Activated CD8-positive, alpha-beta memory T cell treated with anti-CD3 and anti-CD28 coated beads for 1 hour (primary cell): ENCODE measurements at places on chromosomes 4 and X.

DNA sequence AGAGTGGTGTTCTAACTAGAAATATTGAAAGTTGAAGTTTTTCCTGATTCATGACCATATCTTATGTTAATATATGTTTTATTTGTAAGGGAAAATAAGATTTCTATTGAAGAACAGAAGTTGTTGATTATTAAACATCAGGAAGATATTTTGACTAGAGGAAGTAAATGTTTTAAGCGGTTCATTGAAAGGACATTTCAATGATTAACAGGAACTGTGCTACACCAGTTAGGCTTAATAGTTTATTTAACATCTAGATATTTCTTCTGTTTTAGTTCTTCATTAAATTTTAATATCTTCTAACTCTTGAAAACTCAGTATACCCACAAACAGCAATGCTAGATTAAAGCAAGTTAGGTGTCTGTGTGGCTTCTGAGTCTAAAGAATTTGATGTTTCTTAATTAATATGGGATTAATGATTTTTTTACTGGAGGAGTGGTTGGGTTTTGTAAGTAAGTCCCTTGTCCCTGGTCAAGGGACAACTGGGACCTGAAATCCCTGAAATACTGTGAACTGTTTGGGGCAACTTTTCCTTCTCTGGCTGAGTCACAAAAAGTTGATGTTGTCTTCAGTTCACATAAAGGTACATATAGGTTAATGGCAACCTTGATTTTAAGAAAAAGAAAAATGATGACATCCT, 42.9 kb upstream of the CYP4V2 start:
- DNase-seq: no peak

DNA sequence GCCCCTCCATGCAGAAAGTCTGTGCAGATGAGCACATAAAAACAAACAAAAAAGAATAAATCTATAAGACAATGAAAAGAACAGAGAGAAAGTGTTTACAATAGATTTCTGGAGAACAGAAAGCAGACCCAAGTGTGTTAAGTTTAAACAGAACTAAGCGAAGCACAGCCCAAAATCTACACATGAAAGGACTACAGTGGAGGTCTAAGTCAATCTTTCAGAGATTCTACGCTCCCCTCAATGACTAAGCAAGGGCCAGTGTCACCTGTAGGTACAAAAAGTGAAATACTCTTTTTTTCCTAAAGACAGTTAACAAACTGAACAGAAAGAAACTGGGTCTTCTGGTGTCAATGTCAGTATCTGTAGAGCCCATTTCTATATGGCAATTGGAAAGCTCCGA, 18.2 kb downstream of the CLOCK start:
- DNase-seq: no peak

DNA sequence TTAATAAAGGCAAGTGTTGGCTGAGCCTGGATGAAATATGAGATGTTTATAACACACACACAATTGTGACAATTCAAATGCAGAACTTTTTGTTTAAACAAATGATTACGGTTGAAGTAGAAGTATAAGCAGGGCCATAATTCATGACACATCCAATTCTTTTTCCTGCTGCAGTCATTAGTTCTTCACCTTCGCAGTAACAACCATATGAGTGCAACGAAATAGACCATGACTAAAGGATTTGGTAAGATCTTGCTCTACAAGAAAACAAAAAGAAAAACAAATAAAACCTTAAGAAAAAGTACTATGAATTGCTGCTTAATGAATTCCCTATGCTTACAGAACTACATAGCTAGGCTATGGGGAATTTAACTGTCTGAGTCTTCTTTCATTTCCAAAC, 13.9 kb upstream of the BMPR1B start:
- no peak for DNase-seq

GRCh38 chr4:26622913-26623312, 39.0 kb downstream of the TBC1D19 start:
- no peak for DNase-seq

DNA sequence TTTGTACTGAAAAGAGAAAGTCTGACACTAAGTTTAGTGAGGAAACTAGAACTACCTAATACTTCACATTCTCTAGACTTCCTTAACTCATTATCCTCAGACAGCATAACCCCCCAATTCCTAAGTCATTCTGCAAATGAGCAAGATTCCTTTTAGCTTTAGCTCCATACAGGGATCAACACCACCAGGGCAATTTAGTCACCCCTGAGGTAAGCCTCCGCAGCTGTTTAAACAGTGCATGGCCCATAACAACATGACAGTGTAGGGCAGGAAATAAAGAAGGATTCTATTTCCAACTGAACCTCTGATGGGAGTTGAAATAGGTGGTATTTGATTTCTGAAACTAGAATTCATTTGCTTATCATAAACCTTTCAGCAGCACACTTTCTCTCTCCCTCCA, 112.8 kb upstream of the DKK2 start:
- no peak for DNase-seq

GRCh38 chrX:79287724-79288123, 79.4 kb downstream of the ITM2A start:
- no peak for DNase-seq

DNA sequence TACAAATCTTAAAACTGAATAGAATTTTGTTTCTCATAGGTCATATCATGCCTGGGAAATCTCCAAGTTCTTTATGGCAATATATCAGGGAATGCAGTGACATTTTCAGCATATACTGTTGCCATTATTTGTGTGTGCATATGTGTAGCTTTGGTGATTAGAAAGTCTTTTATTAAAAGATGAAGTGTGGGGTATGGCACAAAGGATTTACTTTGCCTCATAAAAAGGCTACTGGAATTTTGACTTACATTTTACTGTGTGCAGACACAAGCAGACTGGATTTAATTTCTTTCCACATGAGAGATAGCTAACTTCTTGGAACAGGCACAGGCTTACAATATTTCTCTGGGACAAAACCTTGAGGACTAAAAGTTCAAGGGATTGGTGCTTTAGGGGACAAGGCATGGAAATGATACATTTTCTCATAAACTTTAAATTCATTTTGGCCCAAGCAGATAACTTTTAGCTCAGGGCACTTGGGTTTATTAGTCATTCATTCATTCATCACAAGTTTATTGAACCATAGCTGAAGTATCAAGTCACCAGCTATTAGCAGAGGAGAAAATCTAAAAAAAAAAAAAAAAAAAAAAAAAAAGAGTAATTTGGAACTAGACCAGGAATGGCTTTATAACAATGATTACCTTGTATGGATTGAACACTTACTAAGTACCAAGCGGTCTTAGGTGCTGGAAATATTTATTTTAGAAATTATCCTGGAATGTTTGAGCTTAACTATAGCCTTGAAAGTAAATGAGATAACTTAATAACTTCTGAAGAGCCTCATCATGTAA, 191.5 kb downstream of the SLIT2 start:
- DNase-seq: no peak

GRCh38 chr4:79209822-79210635, 115.8 kb downstream of the NAA11 start:
- no peak for DNase-seq

DNA sequence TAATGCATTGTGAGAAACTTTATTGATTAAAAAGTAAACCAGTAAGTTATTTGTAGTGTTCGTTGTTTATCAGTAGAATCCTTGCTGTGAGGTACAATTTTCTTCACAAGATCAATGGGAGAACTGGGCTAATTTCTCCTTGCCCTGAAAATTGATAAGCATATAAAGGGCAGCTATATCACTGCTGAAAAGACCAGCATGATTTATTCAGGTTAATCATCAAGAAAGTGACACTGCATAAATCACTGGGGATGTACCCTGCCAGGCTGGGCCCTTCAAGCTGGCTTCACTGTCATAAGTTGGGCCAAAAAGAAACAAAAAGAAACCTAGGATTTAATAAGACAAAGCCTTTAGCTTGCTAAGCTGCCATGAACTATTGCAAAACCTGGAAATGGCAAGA, 746.7 kb downstream of the STPG2 start:
- DNase-seq: no peak

DNA sequence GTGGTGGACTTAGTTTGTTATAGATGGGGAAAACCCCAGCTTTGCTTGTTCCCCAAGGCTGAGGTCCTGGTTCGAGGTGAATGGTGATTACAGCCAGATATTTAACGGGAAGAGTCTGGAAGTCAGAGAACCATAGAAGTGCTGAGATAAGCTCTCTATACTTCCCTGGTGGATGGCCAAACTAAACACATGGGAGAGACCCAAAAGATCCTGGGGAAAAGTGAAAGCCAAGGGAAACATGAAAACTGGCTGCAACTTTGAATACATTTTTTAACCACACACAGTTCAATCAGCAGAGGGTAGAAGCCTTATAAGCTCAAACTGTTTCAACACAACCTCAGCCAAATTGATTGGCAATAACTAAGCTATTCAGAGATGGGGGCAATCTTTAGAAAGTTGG, 29.3 kb upstream of the SRPX start:
- no peak for DNase-seq

GRCh38 chr4:40826821-40827220, 77.1 kb downstream of the NSUN7 start:
- DNase-seq: no peak

- no peak for DNase-seq
These were observed 165.6 kb upstream of the HCCS start for GRCh38 chrX:10945498-10945897.

- DNase-seq: no peak
These were observed 67.4 kb upstream of the UGT2B10 start for GRCh38 chr4:68748181-68748991.

- no peak for DNase-seq
These were observed 434.2 kb downstream of the PPARGC1A start for GRCh38 chr4:23455456-23456158.

DNA sequence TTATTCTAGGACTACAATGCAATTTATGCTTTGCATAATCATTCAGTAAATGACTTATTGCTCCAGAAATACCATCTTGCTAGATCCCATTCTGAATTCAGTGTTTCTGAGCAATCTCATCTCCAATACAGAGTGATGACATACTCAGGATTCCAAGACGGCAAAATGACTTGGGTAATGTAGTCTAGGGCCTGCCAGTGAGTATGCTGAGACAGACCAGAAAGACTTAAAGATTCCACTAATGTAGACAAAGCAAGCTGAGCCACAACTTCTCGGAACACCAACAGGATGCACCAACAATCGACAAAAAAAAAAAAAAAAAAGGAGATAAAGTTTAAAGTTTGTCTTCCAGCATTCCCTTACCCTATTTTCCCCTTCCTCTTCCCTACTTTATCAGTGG, 919 bp upstream of the SEC24B start:
- DNase-seq: no peak

DNA sequence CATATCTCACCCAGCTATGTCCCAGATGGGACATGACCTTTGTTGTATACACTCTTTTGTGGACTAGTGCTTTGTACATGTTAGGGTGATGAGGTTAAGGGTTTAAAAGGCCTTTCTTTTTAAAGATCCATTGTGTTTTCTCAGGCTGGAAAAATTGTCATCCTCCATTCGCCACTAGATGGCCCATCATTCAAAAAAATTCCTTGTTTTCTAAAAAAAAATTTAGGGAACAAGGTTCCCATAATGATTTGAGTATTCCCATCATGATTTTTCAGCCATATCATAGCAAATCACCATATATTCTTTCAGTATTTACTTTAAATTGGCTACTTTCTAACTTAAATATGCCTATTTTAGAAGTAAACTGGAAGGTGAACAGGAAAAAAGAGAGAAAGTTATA, 91.9 kb upstream of the TMEM164 start:
- DNase-seq: no peak

DNA sequence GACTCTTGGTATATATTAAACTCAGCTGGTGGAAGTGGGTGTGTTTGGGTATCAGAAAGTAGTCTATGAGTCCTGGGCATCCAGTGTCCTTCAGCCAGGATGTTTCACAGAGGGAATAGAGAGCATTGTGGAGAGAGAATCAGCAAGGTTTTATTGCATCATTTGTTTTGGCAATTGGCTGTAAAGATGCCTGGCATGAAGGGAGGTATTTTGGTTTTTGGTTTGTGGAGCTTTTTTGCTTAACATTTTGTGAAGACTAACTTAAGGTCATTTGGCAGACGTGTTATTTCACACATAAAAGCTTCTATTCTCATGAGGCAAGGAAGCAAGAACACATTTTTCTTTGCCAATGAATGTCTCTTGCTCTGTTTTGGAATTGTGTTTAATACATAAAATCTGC, 71.1 kb downstream of the DCLK2 start:
- DNase-seq: no peak

DNA sequence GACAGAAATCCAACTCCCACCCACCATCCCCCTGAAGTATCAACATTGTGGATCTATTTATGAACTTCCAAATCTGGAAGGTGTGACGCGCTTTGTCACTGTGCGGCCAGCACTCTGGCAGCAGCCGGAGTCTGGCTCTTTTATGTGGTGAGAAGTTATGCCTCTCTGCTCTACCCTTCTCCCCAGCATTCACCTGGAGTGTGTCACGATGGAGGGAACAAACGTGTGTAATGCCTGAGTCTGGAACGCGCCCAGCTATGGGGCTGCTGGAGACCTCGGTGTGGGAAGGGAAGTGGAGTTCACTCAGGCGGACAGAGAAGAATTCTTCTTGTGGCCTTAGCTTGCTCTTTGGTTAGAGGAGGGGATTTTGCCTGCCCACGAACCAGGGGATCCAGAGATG, 222.1 kb upstream of the RPL34 start:
- DNase-seq: no peak

DNA sequence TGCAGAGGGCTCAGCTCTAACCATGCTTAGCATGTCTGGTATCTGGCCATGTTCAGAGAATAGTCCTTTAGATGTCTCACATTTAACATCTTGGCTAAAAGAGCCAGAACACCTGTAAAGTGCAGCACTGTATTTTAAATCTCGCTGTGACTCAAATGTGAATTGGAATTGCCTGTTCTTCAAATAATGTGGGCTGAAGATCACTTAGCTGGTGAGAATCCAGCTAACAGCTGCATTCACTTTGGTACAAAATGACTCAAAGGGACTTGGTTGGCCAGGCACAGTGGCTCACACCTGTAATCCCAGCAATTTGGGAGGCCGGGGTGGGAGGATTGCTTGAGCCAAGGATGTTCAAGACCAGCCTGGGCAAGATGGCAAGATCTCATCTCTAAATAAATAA, 63.5 kb upstream of the PLAC8 start:
- DNase-seq: no peak

DNA sequence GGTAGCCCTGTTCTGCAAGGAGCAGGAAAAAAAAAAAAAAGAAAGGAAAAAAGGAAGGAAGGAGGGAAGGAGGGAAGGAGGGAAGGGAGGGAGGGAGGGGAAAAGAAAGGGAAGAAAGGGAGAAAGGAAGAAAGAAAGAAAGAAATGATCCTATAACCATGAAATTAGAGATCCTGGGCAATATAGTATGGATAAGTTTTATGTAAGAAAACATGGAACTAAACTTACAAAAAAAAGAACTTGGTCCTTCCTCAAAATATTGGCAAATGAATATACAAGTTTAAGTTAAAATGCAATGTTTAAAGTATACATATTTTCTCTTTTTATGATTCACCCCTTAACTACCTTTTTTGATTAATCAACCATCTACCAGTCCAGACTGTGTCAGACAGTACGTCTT, 18.9 kb downstream of the BBS7 start:
- DNase-seq: no peak

GRCh38 chr4:60682901-60683300, 517.2 kb upstream of the ADGRL3 start:
- no peak for DNase-seq

DNA sequence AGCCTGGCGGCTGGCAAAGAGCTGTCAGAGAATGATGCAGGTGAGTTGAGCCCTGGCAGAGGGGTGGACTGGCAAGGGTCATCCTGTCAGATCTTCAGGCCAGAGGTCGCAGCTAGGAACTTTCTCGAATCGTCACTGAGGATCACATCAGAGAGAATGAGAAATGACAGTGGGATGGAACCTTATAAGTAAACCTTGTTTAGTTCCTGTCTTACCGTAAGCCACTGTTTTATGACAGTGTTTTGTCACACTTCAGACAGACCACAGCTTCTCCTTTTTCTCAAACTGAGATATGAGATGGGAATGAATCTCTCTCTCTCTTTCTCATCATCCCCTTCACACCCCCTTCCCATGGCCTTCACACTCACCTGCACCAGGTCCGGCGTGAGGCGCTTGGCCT, 9.3 kb downstream of the DIPK2B start:
- no peak for DNase-seq
